ENCODE measurements at places on chromosomes 5 and 9. TPM values are rescaled to one million over a fixed set of nuclear protein-coding genes. Genes with fewer than 3 reads are reported as not detected.
A peak's percentile ranks its signal among the peaks of the same experiment; 100 is the strongest.

GRCh38 chr9:137267933-137268355 is 9.6 kb upstream of the TOR4A start:
- peaks cover 24% of the 10 kb centered on the region for H3K4me1 ChIP-seq
- H3K36me3 ChIP-seq = peaks cover 41% of the 10 kb centered on the region

DNA sequence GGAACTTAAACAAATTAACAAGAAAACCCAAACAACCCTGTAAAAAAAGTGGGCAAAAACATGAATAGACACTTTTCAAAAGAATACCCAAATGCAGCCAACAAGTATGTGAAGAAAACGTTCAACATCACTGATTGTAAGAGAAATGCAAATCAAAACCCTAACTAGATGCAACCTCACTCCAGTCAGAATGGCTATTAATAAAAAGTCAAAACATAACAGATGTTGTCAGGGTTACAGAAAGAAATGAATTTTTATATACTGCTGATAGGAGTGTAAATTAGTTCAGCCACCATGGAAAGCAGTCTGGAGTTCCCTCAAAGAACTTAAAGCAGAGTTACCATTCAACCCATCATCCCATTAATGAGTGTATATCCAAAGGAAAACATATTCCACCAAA is 479.0 kb downstream of the MTRR start:
- H3K4me1 ChIP-seq = no peaks in the 10 kb centered on the region
- no peak overlapping the region for H3K27ac ChIP-seq
- no peaks in the 10 kb centered on the region for H3K36me3 ChIP-seq

DNA sequence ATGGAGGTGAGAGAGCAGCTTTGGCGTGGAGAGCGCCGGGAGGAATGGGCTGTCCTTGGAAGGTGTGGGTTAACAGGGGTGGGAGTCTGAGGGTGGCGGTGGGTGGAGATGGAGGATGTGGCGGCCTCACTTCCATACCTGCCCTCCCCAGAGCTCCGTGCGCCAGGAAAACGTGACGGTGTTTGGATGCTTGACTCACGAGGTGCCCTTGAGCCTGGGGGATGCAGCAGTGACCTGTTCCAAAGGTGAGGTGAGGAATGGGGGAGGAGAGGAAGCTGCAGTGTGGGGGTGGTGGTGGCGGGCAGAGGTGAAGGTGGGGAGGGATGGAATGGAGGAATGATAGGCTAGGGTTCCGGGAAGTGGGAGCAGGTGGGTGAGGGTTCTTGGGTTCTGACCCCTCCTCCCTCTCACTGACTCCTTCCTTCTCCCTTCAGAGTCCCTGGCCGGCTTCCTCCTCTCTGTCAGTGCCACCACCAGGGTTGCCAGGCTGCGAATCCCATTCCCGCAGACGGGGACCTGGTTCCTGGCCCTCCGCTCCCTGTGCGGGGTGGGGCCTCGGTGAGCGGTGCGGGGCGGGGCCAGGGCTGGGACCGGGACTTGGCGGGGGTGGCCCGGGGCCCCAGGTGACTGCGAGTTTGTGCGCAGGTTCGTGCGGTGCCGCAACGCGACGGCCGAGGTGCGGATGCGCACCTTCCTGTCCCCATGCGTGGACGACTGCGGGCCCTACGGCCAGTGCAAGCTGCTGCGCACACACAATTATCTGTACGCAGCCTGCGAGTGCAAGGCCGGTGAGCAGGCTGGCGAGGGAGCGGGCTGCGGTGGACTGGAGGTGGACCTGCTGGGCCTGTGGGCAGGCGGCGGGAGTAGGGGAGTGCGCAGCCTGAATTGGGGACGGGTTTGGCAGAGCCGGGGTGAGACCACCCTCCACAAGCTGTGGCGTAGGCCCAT is 17.1 kb downstream of the TMEM8B start:
- peaks cover 39% of the 10 kb centered on the region for H3K4me1 ChIP-seq
- DNase-seq = no peak
- H3K27ac ChIP-seq = peak overlapping the region; percentile 80
- H3K4me3 ChIP-seq = no peak overlapping the region

The CRB2 gene
- not detected for total RNA-seq

DNA sequence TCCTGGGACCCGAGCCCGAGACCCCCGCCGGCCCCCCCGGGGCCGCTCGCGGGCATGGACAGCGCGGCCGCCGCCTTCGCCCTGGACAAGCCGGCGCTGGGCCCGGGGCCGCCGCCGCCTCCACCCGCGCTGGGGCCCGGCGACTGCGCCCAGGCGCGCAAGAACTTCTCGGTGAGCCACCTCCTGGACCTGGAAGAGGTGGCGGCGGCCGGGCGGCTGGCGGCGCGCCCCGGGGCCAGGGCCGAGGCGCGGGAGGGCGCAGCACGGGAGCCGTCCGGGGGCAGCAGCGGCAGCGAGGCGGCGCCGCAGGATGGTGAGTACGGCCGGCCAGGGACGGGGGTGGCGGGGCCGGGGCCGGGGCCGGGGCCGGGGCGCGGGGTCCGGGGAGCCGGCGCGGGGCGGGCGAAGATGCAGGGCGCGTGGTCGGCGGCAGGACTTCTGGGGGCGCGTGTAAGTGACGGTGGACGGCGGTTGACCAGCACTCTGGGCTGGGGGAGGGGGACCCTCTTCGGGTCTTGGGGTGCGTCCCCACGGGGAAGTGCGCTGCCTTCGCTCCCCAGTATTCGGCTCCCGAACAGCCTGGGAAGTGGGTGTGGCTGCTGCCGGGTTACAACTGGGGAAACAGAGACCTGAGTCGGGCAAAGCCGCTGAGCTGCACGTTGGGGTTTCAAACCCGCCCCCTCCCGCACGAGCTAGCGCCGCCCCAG is 520 bp downstream of the PRRX2 start:
- no peak overlapping the region for H3K4me3 ChIP-seq
- no peak overlapping the region for H3K27ac ChIP-seq
- DNase-seq = no peak
- H3K4me1 ChIP-seq = no peaks in the 10 kb centered on the region
- H3K36me3 ChIP-seq = no peaks in the 10 kb centered on the region
- peaks cover 33% of the 10 kb centered on the region for H3K27me3 ChIP-seq

DNA sequence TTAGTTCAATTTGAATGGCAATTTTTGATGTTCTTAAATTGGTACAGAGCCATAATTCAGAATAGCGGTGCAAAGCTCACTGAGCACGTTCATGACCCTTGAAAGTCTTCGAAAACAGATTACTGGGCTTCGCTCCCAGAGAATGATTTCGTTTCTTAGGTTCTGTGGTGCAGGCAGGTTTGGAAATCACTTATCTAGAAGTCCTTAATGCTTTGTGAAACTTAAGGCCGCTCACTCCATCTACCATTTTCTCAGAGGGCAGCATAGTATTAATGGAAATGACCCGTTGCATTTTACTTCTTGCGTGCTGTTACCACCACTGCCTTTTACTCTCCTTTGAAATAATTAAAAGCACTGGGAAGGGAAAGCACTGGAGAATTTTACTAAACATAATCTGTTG is 2.9 kb upstream of the MAT2B start:
- no peaks in the 10 kb centered on the region for H3K27me3 ChIP-seq
- H3K27ac ChIP-seq = peak overlapping the region; percentile 95
- peaks cover 27% of the 10 kb centered on the region for H3K4me1 ChIP-seq
- no peaks in the 10 kb centered on the region for H3K36me3 ChIP-seq
- DNase-seq = no peak

GRCh38 chr9:98712987-98713386 is 4.3 kb upstream of the GABBR2 start:
- H3K27ac ChIP-seq = no peak overlapping the region
- H3K36me3 ChIP-seq = no peaks in the 10 kb centered on the region
- peaks cover 16% of the 10 kb centered on the region for H3K27me3 ChIP-seq
- no peaks in the 10 kb centered on the region for H3K4me1 ChIP-seq

The PAX5 gene
- total RNA-seq = not detected

- peak overlapping the region; percentile 99 for H3K27ac ChIP-seq
- H3K4me3 ChIP-seq = peak overlapping the region; percentile 79
- DNase-seq = no peak
- H3K36me3 ChIP-seq = no peaks in the 10 kb centered on the region
- peaks cover 58% of the 10 kb centered on the region for H3K4me1 ChIP-seq
- H3K27me3 ChIP-seq = no peaks in the 10 kb centered on the region
These were observed 974 bp upstream of the SLC12A2 start for GRCh38 chr5:128082551-128083032.

- H3K27ac ChIP-seq = peak overlapping the region; percentile 51
- DNase-seq = no peak
- H3K36me3 ChIP-seq = no peaks in the 10 kb centered on the region
- no peaks in the 10 kb centered on the region for H3K27me3 ChIP-seq
- H3K4me3 ChIP-seq = no peak overlapping the region
- peaks cover 33% of the 10 kb centered on the region for H3K4me1 ChIP-seq
These were observed 105.8 kb downstream of the LIFR start for GRCh38 chr5:38450627-38451026.

The CD180 gene
- 0.10 TPM for total RNA-seq

- no peaks in the 10 kb centered on the region for H3K36me3 ChIP-seq
- H3K27ac ChIP-seq = no peak overlapping the region
- DNase-seq = peak; percentile 22
- H3K4me3 ChIP-seq = no peak overlapping the region
- peaks cover 11% of the 10 kb centered on the region for H3K27me3 ChIP-seq
- no peaks in the 10 kb centered on the region for H3K4me1 ChIP-seq
These were observed 29.8 kb upstream of the CLPTM1L start for GRCh38 chr5:1374679-1375055.

- no peaks in the 10 kb centered on the region for H3K36me3 ChIP-seq
- H3K4me1 ChIP-seq = peaks cover 5% of the 10 kb centered on the region
- H3K27me3 ChIP-seq = no peaks in the 10 kb centered on the region
- peak overlapping the region; percentile 60 for H3K27ac ChIP-seq
- no peak for DNase-seq
These were observed 103.8 kb downstream of the MAP1B start for GRCh38 chr5:72210888-72211678.

DNA sequence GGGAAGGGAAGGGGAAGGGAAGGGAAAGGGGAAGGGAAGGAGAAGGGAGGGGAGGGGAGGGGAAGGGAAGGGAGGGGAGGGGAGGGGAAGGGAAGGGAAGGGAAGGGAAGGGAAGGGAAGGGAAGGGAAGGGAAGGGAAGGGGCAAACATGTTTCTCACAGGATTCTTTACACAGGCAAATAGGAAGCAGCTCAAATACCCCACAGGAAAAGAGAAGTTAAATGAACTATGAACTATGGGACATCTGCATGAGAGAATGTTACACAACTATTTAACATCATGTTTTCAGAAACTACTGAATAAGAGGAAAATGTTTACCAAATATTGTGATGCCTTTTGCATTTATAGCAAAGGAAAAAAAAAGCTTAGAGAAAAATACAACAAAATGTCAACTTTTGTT is 125.4 kb upstream of the SLC30A5 start:
- no peak overlapping the region for H3K4me3 ChIP-seq
- DNase-seq = no peak
- no peak overlapping the region for H3K27ac ChIP-seq

DNA sequence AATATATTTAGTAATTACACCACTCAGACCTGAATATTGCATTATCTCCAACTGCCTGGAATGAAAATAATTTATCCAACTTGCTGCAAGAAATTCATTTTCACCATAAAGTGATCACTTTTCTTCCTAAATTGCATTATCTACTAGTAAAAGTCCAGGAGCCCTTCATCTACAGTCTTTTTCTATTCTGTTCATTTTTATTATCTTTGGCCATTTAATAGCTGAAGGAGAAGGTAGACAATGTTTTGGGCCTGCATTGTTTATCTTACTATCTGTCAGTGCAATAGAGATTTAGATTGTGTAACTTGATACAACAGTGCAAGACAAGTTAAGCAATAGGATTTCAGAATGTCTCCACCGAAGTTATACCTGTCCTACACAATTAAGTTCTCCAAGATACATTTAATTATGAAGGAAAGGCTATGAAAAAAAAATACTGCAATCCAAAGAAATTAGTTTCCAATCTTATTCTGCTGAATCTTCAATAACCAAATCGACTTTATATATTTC is 1339.7 kb upstream of the CDH6 start:
- no peaks in the 10 kb centered on the region for H3K4me1 ChIP-seq
- H3K36me3 ChIP-seq = no peaks in the 10 kb centered on the region
- no peak overlapping the region for H3K4me3 ChIP-seq
- no peak for DNase-seq
- H3K27ac ChIP-seq = no peak overlapping the region

DNA sequence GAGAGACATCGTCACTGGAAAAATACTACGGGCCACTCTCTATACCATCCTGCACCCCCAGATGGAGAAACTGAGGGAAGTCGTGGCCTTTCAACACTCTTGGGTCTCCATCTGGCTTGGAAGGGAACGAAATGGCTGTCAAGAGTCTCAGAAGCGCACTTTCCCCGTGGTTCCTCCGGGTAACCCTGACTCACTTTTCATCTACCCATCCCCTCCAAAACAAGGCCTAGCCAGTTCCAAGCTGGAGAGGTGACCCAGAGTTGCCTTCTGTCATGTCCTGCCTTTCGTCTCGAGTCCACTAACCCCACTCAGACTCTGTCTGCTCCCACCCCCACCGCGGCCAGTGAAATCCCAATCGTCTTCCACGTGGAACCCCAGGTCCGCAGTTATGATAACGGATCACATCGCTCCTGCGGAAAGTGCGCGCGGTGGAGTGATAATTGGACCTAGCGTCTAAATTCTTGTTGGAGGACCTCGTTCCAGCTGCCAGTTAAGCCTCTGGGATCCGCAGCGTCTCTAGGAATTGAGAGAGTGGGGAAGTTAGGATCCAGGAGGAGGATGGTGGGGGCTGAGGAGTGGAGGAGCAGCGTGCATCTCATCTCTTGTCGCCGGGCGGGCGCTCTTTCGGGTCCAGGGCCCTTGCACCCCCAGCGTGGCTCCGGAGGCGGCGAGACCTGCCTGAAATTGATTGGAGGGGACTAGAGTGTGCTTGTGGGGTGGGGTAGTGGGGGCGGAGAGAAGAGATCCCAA is 4.6 kb downstream of the CDKN2A start:
- H3K4me3 ChIP-seq = no peak overlapping the region
- H3K4me1 ChIP-seq = peaks cover 4% of the 10 kb centered on the region
- H3K27ac ChIP-seq = no peak overlapping the region
- H3K36me3 ChIP-seq = no peaks in the 10 kb centered on the region

The SLC45A2 gene
- not detected for total RNA-seq

- H3K36me3 ChIP-seq = no peaks in the 10 kb centered on the region
- H3K27me3 ChIP-seq = no peaks in the 10 kb centered on the region
- peak overlapping the region; percentile 90 for H3K27ac ChIP-seq
- DNase-seq = no peak
- H3K4me3 ChIP-seq = peak overlapping the region; percentile 91
These were observed 2.1 kb downstream of the RNF145 start for GRCh38 chr5:159207222-159207685.

GRCh38 chr5:146082798-146083197 is 22.6 kb downstream of the PLAC8L1 start:
- H3K27ac ChIP-seq = no peak overlapping the region
- peaks cover 3% of the 10 kb centered on the region for H3K4me1 ChIP-seq
- no peaks in the 10 kb centered on the region for H3K36me3 ChIP-seq
- H3K27me3 ChIP-seq = no peaks in the 10 kb centered on the region
- H3K4me3 ChIP-seq = no peak overlapping the region
- DNase-seq = no peak

The ADGRV1 gene
- not detected for total RNA-seq

The SH2D3C gene
- total RNA-seq = 5.1 TPM

GRCh38 chr9:21153336-21154017 is 11.8 kb upstream of the IFNW1 start:
- no peaks in the 10 kb centered on the region for H3K27me3 ChIP-seq
- no peak overlapping the region for H3K27ac ChIP-seq
- no peaks in the 10 kb centered on the region for H3K4me1 ChIP-seq
- H3K36me3 ChIP-seq = no peaks in the 10 kb centered on the region
- DNase-seq = no peak

GRCh38 chr5:43281840-43282658 is 31.2 kb downstream of the HMGCS1 start:
- DNase-seq = no peak
- H3K27me3 ChIP-seq = no peaks in the 10 kb centered on the region
- H3K4me3 ChIP-seq = no peak overlapping the region
- no peak overlapping the region for H3K27ac ChIP-seq
- no peaks in the 10 kb centered on the region for H3K4me1 ChIP-seq
- no peaks in the 10 kb centered on the region for H3K36me3 ChIP-seq

GRCh38 chr5:93819668-93820067 is 78.3 kb upstream of the POU5F2 start:
- no peak overlapping the region for H3K27ac ChIP-seq
- H3K36me3 ChIP-seq = no peaks in the 10 kb centered on the region
- no peak for DNase-seq
- no peaks in the 10 kb centered on the region for H3K27me3 ChIP-seq
- no peaks in the 10 kb centered on the region for H3K4me1 ChIP-seq
